ENCODE measurements at places on chromosomes 2 and 18.

- no peak for DNase-seq
Observed at GRCh38 chr2:1627628-1628381, 116.5 kb downstream of the PXDN start.

DNA sequence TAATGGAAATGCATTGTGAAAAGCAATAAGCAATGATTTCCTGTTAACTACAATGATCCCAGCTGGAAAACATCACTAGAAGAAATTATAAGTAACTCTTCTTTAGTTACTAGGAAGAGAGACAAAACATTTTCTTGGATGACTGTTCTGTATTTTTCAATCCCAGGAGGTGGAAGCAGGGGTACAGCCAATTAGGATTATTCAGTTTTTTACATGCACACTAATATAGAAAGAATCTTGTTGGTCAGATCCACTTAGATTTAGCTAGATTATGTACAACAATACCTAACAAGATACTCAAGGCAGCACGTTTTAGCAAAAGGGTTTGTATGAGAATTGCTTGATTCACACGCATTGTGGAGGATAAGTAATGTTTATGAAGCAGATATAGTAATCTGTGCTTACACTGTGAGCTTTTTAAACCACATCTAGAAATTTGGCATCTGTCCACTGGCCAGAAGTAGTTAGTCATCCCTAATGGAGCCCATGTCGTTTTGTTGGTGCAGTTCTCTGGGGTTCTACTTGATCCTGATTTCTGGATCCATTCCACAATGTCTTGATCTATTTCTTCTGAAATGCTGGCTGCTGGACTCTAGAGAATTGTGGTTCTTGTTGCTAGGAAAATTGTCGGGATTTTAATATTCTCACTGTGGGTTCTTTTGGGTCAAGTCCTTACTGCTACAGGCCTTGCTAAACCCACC is 199.7 kb downstream of the ADCYAP1 start:
- DNase-seq, result no peak

DNA sequence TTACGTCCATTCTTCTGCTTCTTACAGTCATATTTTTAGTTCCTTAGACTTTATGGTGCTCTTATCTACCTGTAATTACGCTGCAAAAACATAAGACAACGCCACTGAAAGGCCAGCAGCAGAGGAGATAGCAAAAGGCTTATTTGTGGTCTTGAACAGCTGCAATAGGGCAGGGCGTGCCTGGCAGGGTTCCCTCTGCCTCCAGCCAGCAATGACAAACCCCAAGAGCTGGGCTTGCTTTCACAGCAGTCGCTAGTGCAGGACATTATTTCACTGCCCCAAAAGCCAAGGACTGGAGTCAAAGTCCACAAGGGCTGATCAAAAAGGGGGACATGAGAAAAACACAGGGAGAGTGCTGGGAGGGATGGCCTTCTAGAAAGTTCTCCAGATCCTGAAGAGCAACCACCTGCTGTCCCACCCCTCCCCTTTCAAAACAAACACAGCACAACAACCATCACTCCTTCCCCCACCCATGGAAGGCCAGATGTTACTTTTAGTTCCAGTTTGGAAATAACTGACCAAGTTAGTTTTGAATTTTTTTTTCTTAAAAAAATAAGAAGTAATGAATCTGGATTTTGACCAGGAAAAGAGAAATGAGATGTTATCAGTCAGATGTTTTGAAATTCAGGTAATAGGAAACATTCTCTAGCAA is 127.8 kb downstream of the RBMS1 start:
- DNase-seq, result no peak

DNA sequence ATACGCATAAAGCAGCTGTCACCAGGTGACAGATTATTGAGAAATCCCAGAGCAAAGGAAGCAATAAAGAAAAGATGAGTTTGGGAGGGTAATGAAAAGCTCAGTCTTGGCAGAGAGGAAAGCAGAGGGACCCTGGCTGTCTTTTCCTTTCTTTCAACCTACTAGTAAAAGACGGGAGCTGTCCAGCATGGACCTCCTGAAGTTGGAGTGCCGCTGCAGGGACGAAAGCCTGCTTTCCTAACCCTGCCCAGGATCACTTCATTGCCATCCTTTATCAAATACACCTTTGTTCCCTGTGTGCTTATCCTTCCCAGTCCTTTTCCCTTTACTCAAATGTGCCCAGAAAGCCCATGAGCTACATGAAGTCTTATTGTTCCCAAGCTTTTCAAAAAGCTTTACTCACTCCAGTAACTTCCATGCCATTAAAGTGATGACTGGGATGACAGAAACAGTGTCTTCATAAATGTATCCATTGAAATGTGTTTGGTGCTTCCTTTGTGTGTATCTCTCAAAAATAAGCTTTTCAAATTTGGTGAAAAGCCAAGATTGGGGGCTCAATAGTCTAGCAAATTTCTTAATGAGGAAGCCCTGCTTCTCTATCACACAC is 3.7 kb upstream of the SPR start:
- no peak for DNase-seq

DNA sequence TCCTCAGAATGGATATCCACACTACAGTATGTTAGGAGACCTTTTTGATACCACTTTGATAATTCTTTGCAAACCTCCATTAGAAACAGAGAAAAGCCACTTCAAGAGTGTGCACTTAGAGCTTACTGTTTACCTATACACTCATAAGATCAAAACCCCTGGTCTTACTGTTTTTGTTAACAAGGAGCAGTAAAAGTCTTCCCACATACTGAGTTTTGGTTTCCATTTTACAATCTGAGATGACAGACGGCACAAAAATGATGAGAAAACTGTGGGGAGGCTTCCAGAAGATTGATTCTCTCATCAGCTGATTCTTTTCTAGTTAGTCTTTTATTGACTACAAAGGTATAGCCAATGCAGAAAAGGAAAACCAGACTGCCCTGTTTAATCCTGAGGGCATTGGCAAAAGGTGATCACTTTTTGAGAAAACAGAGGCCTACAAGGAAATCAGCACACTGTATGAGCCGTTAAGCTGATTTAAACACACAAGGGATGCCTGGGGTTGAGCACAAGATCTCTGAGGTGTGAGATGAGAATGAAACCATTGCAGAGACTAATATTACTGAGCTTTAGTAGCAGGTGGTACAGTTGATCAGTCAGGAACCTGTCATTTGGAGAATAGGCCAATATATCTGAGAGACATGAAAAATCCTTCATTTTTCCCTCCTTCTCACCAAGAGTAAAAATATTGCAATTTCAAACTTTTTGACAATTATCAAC is 368.6 kb downstream of the GRB14 start:
- DNase-seq, result no peak

GRCh38 chr2:65647249-65647842 is 214.9 kb upstream of the SPRED2 start:
- no peak for DNase-seq

DNA sequence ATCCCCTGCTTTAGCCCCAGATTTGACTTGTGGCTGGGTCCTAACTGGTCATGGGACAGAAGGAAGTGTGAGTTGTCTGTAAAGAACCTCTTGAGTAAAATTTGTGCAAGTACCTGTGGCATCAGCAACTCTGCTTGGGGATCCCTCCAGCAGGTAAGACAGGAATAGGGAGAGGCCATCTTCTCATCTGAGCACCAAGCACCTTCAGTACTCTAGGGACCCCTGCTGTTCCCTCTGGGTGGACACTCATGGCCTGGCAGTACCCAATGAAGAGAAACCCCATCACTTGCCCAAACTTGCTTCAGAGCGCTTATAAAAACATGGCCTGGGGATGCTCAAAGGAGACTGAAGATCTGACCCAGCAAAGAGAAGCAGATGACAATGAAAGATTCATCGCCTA is 297.8 kb downstream of the SP3 start:
- DNase-seq, result no peak

- no peak for DNase-seq
Observed at GRCh38 chr2:142131010-142131669, at the start of gene LRP1B. LRP1B (minus strand) TSS chr2:142131016; CDS start chr2:142130729, 287 bp downstream.

GRCh38 chr2:15107137-15107536 is 454.0 kb downstream of the NBAS start:
- no peak for DNase-seq

DNA sequence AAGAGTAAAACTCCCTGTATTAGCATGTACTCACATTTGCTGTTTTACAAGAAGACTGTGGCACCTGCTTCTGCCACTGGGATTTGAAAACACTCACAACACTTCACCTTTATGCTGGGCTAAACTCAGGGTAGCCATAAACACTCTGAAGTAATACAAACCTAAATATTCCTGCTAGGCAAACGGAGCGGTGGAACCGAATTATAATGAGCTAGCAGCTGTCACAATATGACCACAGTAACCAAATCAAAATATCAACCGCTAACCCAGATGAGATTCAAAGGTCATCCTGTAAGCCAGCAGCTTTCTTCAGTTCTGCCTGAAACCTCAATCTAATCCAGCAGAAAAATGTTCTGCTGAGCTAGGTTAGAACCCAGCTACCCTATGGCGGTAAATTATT is 132.1 kb downstream of the TCF4 start:
- DNase-seq, result no peak
